ENCODE measurements at places on chromosomes 3 and 15. TPM values are rescaled to one million over a fixed set of nuclear protein-coding genes. Genes with fewer than 3 reads are reported as not detected.
A peak's percentile ranks its signal among the peaks of the same experiment; 100 is the strongest.

GRCh38 chr3:61600195-61600594 lies 38.8 kb downstream of the PTPRG start:
- no peak for DNase-seq

DNA sequence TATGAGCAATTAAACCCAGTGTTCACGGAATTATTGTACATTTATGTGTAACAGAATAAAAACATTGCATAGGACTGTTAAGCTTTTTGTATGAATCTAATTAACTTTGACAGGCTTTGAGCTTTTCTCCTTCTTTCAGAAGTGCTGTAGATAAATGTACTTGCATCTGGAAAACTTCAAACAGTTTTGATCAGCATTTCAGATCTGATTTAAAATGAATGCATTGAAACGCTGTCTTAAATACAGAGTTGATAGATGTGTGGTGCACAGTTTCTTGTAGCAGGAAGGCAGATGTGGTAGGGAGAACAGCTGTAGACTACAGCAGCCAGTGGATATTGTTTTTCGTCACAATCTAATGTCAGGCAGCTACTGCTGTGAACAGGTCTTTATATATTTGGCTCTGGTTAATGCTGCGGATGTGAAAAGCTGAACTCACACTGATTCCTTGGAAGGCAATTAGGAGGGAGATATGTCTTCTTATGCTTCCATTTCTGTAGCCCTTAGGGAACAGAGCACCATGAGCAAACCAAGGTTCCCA lies 193.8 kb upstream of the GOLIM4 start:
- no peak for DNase-seq

DNA sequence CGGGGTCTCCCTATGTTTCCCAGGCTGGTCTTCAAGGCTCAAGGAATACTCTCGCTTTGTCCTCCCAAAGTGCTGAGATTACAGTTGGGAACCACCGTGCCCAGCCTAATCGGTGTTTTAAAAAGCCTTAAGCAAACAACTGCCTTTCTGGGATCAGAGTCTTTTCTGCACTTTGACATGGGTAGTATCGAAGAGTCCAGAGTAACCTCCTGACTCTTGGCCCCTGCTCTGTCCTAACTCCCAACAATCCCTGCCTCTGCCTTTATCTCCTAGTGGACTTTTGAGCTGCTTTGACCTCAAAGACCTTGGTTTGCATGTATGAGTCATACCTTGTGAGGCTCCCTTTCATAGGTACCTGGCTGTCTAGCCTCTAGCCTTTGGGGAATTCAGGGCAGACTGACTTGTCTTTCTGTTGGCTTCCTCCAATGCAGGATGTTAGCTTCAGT lies 21.0 kb upstream of the HACD2 start:
- no peak for DNase-seq

DNA sequence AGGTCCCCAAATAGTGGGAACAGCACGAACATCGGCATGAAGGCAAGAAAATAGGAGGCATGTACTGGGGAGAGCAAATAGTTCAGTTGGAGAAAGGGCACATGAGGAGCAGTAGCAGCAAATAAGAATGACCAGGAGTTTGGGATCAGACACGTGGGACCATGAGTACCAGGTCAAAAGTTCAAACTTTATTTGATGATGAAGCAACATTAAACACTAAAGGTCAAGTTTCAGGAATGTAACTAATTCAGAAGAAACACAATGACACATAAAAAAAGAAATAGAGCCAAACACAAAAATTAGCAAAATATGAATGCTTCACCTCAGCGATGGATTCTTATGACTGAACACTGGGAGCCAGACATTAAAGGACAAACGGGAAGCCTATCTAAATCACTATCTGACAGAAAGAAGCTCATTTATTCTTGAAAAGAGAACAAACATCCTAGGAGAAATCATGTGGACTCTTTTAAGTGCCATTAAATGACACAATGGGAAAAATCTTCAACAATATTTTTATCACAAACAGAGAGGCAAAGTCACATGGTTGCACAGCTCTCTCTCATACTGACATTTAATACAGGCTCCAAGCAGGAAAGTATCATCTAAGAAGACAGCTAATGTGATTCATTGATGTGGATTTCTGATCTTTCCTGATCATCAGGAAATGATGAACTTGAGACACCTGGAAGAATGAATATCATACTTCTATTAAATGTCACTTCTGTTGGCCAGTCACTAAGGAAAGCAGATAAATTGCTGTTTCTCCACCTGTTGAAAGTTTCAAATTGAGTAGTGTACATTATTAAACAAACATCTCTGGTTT lies 216.9 kb upstream of the THBS1 start:
- DNase-seq, result no peak

- no peak for DNase-seq
Observed at GRCh38 chr3:8824238-8824637, 54.8 kb upstream of the OXTR start.

DNA sequence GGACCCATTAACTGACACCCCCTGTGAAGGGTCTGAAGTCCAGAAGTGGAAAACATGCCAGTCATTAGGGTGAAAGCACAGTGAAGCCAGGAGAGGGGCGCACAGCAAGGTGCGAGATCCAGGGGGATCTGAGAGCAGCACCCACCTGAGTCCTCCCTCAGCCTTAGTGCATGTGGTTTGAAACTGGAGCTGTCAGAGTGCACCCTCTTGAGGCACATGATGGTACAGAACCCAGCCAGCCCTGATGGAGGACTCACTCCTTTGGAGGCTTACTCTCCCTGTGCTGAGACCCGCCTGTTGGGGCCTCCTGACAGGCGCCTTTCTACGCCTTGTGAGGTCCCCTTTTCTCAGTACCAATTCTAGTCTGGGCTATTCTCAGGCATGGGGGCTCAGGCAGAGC lies 77.8 kb downstream of the IL20RB start:
- DNase-seq, result peak; percentile 48

GRCh38 chr3:170007031-170007663 lies 30.6 kb upstream of the GPR160 start:
- no peak for DNase-seq

GRCh38 chr15:64617727-64618126 lies 157.3 kb downstream of the ZNF609 start:
- peak; percentile 7 for DNase-seq

DNA sequence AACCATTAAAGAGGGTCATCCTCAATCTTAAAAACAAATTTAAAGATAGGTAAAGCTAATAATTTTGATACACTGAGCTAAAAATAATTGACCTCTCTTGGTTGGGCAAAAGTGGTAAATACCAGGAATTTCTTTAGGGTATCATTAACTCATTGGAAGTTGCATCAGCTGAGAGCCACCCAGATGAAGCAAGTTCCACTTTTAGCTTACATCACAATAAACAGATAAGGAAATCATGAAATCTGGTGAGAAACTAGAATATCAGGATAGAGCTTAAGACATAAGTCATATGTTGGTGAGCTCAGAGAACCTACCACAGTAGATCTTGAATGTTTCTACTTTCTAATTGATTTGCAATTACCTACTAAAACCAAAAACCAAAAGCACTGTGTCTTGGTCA lies 97.4 kb upstream of the SLC2A2 start:
- no peak for DNase-seq

DNA sequence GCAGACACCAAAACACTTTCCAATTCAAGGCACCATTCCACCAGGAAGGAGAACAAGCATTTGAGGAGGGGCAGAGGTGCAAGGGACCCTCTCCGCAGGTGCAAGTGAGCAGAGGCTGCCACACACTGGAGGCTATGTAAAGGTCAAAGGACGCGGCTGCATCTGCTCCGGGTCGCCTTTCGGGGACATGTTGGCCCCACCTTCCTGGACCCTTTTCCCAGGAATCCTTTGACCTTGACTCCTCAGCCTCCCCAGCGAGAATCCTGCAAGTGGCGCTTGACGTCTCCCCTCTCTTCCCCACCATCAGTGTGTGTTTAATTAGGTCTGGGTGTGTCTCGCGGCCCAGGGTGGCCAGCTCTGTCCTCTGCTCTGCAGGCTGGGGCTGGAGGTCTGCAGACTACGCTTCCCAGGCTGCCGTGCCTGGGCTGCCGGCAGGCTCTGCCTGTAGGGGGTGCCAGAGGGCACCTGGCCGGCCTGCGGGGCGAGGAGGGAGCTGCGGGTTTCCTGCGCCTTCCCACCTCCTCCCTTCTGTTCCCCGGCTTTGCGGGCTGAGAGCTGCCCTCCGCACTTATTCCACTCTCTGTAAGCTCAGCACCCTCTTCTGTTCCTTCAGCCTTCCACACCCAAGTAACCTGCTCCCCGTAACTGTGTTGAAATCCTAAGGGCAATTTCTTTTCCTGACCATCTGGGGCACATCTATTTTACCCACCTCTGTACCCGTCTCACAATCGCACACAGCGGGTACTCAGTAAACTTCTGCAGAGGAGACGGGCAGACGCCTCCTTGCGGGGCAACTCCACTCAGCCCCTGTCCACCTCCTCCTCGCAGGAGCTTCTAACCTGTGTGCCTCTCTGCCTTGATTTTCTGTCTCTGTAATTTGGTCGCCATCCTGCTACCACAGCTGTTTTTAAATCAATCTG lies 129.8 kb downstream of the NSMCE3 start:
- DNase-seq, result peak; percentile 85

GRCh38 chr15:25954398-25954797 lies 91.3 kb upstream of the ATP10A start:
- no peak for DNase-seq

DNA sequence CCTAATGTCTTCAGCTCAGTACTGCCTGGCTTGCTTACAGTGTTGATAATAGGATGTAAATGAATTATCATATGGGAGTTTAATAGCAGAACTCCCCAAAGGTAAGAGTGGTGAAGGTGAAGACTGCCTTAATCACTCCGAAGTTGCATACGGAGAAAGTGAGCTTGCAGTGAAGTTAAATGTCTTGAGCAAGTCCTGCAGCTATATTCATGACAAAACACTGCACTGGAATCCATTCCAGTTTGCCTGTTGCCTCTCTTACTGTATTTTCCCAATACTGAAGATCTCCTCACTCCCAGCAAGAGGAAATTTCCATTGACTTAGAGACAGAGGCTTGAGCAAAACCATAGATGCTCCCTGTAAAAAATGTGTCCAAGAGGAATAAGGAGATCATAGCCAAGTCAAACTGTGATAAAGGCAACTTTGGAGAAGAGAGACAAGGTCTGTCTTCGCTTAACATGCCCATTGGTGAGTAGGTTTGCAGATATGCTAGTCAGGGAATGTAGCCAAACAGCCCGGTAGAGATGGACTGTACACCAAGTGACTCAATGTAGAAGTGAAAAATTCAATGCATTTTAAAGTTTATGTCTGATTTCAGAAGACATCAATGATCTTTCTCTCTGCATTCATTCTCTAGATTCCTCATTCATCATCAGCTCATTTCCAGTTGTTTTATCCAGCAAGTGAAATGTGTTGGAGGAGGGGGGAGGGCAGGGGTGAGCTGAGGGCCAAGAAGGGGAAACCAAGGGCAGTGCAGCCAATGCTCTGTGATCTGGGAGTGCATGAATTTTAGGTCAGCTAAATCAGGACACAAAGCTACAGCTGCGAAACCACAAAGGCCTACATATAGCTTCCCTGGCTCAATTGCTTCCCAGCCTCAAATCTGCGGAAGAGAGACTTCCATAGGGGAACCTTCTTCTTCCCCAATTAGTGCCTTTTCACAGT lies 667.1 kb upstream of the NR2F2 start:
- no peak for DNase-seq

DNA sequence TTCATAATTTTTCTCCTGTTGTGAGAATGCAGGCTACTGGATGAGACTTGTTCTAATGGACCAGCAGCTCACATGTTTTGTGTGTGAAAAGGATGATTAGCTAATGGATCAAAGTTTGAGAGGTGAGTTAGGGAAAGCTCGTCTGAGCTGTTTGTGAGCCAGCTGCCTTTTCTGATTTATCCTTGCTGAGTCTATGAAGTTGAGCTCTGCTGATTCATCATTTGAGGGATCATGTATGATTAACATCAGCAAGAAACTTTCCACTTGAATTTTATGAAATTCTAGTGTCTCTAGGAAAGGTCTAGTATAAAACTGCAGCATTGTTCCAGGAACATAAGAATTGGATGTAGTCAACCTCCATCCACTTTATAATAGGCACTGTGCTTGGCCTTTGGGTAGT lies 698.7 kb downstream of the NTRK3 start:
- no peak for DNase-seq

DNA sequence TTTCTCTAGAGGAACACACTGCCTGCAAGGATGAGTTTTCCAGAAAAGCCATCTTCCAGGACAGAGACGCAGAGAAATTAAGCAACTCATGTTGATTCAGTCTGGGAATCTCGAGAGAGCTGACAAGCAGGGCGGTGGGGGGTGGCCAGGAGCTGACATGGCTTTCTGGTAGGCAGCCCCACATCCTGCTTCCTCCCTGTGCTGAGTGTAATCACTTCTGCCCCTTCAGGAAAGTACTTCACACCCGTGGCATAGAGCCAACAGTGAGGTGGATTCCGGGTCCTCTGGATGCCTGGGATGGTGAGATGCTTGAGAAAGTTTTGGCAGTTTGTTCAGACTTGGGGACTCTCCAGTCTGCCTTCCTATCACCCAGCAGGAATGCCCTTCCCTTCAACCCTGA lies 221.1 kb downstream of the SLCO3A1 start:
- no peak for DNase-seq

DNA sequence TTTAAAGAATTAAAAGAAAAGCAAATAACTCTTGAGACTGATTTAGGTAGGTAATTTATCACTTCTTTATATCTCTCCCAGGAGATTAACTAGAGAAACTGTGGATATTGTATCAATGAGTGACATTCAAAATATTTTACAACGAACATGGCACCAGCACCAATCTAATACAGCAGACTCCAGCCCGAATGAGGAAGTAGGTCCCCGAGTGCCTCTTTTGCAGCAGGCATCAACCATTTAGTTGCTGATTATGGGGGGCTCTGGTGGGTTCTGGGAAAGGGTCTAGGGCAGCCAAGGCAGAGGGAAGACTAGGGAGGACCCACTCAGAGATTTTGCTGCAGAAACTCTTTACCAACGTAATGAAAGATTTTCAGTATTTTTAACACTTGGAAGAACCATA lies 31.7 kb upstream of the TTC14 start:
- no peak for DNase-seq

- DNase-seq, result no peak
Observed at GRCh38 chr3:51385621-51386091, 565 bp downstream of the MANF start.

The CELSR3 gene
- 22.3 TPM for total RNA-seq

The CFAP91 gene
- 11.9 TPM for total RNA-seq

The NFKBIZ gene
- total RNA-seq, result 14.7 TPM

The PROK2 gene
- total RNA-seq, result 2.0 TPM

The PARP3 gene
- total RNA-seq, result 2.0 TPM

The SLC35G2 gene
- total RNA-seq, result 0.43 TPM

The SLC25A38 gene
- 19.3 TPM for total RNA-seq

The RETNLB gene
- total RNA-seq, result not detected

The SLC2A2 gene
- not detected for total RNA-seq

The ISLR2 gene
- not detected for total RNA-seq

The ROPN1 gene
- not detected for total RNA-seq
